ENCODE measurements at places on chromosomes 16 and 17.

GRCh38 chr17:80890196-80890920 lies 101.3 kb upstream of the CHMP6 start:
- DNase-seq = no peak

DNA sequence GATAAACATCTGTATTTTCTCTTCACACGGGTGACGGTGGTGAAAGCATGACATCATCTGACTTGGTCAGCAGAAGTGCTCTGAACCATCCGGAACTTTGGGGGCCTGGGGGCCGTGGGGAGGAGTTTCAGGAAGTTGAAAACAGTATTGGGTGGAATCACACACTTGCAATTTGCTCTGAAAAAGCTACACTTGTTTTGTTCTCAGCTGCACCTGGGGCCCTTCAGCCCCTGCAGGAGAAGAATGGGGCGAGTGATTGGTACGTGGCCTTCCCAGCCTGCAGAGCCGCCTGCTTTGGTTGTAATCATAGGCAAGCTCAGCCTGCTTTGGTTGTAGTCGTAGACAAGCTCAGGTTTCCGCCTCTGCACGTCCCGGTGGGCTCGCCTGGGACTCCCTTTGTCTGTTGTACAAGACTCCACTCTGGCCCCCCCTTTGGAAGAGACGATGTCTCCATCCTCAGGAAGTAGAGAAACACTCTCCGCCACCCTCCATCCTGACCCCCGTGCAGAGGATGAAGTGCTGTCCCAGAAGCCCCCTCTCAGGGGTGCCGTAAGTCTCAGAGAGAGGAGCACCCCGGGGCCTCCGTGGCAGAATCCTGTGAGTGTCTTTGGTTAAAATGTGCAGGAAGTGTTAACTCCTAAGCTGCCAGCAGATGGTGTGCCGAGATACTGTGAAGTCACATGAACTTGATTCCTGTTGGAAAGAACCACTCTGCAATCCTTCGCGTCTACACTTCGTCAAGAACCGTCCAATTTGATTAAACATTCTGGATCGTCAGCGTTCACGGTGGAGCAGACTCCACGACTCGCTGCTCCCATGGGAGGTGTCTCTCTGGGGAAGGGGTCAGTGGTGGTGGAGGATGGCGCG lies 5.4 kb downstream of the BANP start:
- DNase-seq = no peak

- no peak for DNase-seq
These were observed 16.5 kb downstream of the PITPNM3 start for GRCh38 chr17:6539871-6540270.

GRCh38 chr17:55160501-55160900 lies 104.3 kb upstream of the HLF start:
- DNase-seq = no peak

DNA sequence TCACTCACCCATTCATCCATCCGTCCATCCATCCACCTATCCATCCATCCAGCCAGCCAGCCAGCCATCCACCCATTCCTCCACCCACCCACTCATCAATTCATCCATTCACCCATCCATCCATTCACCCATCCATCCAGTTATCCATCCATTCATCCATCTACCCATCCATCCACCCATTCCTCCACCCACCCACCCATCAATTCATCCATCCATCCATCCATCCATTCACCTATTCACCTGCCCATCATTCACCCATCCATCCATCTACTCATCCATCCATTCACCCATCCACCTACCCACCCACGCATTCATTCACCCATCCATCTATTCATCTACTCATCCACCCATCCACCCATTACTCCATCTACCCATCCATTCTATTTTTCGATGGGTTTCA lies 43.6 kb upstream of the JPH3 start:
- no peak for DNase-seq

DNA sequence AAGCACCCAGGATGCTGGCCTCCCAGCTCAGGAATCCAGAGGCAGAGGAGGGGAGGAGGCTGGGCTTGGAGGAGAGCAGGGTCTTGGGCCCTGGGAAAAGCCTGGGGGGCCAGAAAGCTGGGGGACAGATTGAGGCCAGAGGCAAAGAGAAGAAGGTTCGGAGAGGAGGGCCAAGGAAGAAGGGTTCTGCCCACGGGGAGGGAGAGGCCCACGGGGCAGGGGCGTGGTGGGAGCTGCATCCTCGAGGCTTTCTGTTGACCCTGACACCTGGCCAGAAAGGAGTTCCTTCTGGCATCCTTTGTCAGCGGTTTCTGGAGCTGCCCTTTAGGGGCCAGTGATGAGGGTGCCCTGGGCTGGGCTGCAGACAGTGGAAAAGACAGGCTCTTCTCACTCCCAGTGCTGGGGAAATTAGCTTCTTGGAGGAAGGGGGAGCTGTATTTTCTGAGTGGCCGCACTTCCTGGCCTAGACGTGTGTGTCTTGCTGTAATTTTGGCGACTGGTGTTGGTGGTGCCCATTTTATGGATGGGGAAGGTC lies 308.7 kb downstream of the SEC14L1 start:
- no peak for DNase-seq

- no peak for DNase-seq
These were observed 96.2 kb downstream of the RAP1GAP2 start for GRCh38 chr17:2892305-2892971.
